ENCODE measurements at places on chromosomes 7 and 10.
A peak's percentile ranks its signal among the peaks of the same experiment; 100 is the strongest.

DNA sequence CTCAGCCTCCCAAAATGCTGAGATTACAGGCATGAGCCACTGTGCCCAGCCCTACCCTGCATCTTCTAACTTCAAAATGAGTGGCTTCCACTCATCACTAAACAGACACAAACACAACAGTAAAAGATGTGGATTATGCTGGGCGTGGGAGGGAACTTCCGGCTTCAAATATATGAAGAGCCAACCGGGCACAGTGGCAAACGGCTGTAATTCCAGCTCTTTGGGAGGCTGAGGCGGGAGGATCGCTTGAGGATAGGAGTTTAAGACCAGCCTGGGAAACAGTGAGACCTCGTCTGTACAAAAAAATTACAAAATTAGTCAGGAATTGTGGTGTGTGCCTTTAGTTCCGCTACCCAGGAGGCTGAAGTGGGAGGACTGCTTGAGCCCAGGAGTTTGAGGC is 92.2 kb upstream of the GNA12 start:
- DNase-seq, result no peak

GRCh38 chr7:14236834-14237233 is 247.4 kb upstream of the ETV1 start:
- no peak for DNase-seq

- peak; percentile 26 for DNase-seq
These were observed 33.2 kb downstream of the DOCK4 start for GRCh38 chr7:112172870-112173567.

DNA sequence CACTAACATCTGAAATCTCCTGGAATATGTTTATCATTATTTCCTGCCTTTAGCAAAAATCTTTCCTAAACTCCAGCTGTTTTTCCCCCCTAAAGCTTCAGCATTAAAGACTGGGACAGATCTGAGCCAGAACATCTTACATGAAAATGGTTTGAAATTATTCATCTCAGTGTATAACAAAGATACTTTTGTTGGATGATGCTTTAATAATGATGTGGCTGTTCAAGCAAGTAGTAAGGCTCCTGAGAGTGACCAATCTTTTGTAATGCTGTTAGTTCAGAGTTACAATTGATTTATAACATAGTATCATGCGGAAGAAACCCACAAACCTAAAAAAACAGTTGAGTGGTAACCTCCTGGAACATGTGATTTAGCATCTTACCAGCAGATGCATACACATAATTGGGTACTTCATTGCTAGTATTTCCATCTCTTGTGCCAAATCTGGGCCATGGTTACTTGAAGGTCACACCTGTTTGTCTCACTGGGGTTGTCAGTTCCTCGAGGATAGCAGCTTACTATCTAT is 1.5 kb downstream of the BZW2 start:
- no peak for DNase-seq

- no peak for DNase-seq
These were observed 34.3 kb upstream of the DLG5 start for GRCh38 chr10:77960829-77961329.

DNA sequence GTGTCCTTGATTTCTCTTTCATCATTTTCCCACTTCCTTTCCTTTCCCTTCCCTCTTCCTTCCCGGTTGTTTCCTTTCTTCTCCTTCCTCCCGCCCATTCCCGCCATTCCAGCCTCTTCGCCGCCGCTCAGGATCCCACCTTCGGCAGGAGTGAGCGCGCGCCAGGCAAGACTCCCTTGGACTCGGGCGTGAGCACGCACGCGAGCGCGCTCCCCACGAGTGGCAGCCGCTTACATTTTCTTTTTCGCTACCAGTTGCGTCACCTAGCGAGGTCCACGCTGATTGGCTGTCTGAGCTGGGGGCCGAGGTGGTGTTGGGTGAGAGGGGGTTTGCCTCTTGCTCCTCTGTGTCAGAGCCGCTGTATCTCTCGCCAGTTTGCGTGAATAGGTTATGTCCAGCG is 11.8 kb downstream of the ZAN start:
- no peak for DNase-seq

- DNase-seq, result peak; percentile 51
These were observed 49.2 kb downstream of the SVIL start for GRCh38 chr10:29585488-29585976.

DNA sequence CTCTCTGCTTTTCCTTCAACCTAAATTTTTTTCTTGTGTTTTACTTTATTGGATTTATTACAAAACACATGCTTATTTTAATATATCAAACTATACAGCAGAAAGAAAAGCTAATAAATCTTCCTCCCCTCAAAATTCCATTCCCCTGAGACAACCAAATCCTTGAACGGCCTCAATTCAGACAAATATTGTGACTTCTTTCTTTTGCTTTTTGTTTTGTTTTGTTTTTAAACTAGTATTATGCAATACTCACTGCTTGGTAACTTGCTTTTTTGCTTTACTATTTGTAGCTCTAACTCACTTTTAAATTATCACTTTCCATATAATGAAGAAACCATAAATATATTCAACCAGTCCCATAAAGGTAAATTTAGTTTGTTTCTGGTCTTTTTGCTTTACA is 59.4 kb upstream of the CDK1 start:
- no peak for DNase-seq

DNA sequence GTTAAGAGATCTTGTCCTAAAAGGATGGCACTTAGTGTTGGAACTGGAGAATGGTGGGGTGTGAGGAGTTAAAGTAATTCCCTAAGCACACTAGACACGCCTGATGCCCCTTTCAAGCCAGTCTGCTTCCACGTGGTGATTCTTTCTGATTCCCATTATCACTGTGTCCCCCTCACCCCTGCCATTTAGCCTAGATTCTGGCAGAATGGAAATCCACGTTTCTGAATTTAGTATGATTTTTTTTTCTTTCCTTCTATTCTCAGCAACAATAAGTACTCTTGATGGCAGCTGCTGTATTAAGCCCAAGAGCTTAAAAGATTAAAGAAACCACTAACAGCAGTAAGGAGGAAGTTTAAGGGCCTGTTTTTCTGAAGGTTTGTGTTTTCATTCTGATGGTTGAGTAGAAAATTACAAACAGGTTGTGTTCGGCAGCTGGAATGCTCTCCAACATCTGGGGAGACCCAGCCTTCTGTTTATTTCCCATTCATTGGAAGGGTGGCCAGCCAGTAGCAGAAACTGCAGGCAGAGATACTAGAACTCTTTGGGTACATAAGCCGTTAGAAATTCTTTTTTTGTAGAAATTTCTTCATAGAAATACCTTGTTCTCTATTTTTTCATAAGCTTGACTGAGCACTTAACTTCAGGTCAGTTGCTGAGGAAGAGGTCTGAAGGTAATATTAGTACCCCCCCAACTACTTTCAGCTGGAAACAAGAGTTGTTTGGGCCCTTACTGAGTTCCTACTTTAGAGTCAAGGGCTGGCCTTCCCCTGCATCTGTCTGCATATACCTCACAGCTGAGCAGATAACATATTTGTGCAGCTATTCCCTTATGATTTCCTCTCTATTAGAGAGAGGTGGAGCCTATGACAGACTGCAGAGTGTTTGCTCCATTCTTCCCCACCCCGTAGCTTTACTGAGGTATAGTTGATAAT is 355.1 kb downstream of the AUTS2 start:
- no peak for DNase-seq

GRCh38 chr7:106126170-106126938 is 14.2 kb upstream of the SYPL1 start:
- DNase-seq, result no peak

GRCh38 chr7:16492513-16493062 is 27.1 kb upstream of the SOSTDC1 start:
- DNase-seq, result no peak

DNA sequence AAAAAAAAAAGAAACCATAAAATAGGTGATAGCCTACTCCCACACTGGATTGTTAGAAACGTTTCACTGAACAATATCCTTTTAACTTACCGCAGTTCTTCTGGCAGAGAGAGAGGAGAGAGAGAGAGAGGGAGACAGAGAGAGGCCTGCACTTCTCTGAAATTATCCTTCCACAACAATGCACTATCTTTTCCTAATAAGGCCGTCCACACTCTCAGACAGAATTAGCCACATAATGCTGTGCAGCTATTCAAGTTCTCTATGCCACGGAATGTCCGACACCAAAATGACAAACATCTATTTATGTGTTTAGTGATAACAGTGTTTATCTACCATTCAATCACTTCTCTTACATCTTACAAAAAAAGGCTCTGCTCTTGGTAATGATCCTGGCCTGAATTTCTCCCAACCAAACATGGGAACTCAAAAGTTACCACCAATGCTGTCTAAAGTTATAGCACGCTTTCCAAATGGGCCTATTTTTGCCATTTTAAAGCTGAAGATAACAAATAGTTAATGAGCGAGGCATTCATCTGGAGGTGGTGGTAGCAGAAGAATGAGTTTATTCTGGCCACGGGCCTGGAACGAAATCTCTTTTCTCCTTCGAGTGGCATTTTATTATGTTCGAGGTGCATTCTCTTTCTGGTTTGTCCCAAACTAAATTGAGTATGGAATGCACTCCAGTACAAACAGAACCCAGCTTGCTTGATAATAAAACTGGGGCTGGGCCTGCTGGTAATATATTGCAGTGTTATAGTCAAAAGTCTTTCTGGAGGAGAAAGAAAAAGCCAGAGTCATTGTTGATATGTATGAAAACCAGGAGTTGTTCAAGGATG is 160.2 kb upstream of the SVIL start:
- no peak for DNase-seq

DNA sequence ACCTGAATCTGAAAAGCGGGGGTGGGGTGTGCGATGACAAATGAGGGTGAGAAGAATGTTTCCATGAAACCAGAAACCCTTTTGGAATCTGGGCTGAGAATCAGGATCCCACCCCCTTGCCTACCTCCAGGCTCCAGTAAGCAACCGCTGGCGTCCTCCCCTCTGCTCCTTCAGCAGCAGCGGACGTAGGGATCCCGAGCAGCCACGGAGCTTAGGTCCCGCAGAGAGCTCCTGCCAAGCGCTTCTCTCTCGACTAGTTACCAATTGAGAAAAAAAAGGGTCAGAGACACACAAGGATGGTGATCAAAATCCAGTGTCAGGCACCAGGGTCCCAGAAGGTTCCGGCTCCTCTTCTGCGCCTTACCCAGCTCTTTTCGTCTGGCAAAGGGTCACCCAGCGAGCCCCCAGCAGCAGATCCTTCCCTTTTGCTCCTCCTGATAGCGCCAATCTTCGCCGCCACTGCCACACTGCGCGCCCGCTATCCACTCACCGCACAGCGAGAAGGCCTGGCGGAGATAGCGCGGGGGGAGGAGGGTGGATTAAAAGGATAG is 733.5 kb downstream of the ZWINT start:
- DNase-seq, result no peak

DNA sequence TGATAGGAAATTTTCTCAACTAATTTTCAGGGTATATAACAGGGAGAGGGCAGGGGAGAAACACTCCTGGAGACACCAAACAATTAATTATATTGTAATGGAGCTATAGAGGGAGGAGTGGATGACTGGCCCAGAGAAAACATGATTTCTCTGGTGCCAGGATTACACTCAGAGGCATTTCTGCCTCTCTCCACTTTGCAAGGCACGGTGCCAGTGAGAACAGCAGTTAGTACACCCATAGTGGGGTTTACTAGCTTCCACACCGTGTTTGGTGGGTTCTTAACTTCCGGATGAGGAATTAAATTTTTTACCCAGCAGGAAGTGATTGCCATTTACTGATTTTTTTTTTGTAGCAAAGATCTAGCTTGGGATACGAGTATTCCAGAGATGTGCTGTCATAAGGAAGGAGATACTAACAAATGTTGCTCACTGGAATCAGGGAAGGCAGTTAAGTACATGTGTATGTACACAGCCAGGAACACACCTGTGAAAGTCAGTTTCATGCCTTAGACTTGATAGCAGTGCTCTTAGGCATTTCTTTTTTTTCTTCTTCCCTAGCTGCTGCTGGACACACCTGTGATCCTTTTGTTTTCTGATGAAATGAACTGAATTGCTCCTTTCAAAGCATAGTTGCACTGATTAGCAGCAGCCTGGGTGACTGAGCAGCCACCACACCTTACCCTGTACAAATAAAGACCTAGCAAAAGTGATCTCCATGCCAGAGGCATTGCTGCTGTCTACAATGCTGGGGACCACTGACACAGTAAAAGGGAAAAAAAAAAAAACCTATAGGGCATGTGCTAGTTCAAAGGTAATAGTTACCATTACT is 58.1 kb downstream of the POLL start:
- no peak for DNase-seq

DNA sequence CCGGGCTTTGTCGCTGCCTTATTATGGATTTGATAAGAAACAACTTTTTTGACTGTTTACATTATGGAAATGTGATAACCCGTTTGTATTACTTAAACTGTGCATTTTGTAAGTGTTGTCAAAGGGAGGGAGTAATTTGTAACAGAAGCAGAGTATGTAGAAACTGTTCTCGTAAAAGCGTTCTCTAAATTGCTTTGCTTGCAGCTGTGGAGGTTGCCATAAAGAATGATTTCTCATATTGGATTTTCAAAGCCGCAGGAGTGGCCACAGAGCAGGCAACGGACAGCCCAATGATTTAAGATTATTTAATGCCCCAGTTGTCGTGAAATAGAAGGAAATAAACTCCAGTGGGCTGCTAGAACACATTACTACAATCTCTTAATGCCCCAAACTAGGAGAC is 114.0 kb upstream of the INSYN2A start:
- DNase-seq, result no peak

GRCh38 chr10:17066000-17066399 is 63.6 kb downstream of the CUBN start:
- no peak for DNase-seq

DNA sequence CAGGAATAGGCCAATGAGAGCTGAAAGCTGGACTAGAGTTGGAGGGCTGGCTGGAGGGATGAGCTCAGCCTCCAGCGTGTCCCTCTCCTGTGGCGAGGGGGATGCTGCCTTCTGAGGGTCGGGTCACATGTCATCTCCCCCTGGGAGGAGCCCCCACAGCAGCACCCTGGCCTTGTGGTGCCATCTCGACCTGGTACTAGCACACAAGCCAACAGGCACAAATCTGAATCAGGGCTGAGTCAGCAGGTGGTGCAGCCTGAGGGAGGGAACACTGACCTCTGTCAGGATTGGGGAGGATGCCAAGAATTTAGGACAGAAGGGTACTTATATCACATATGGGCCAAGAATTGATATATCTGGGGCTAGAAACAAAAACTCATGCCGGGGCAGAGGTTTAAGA is 280.4 kb downstream of the CELF2 start:
- DNase-seq, result no peak

GRCh38 chr10:61822781-61823230 is 78.7 kb upstream of the ARID5B start:
- no peak for DNase-seq

- no peak for DNase-seq
These were observed 39.2 kb upstream of the FRMD4A start for GRCh38 chr10:14369906-14370305.

GRCh38 chr7:100686822-100687211 is 7.2 kb downstream of the GIGYF1 start:
- DNase-seq, result no peak

GRCh38 chr7:69799990-69800389 is 201.7 kb downstream of the AUTS2 start:
- no peak for DNase-seq

- peak; percentile 4 for DNase-seq
These were observed 805 bp downstream of the MSRB2 start for GRCh38 chr10:23095966-23096801.

DNA sequence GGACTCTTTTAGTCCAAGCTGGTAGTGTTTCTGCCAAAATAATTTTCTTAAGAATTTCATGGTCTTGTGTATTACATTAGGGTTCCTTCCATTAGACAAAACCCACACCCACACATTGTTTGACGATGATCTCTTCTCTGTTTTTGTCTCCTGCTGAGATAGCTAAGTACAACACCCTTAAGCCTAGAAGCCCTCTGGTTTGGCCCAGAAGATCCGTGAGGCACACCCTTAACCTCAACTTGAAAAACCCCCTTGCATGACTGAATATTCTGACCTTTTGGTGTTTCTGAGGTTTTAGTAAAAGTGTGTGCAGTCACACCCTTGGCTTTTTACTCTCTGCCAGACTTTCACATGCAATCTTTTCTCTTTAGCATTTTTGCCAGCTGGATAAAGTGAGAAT is 29.3 kb upstream of the ERCC6 start:
- no peak for DNase-seq
